Stimulated activated CD4-positive, alpha-beta T cell treated with anti-CD3 and anti-CD28 coated beads, TNF-alpha, amount 100 ng/mL, for 1 hour (primary cell): ENCODE measurements at places on chromosomes 1 and 21.

GRCh38 chr1:38589036-38589435 lies 270.5 kb downstream of the RRAGC start:
- DNase-seq: no peak

- no peak for DNase-seq
Measured at GRCh38 chr1:16149146-16149545, 6.7 kb downstream of the EPHA2 start.

GRCh38 chr1:156578055-156578454 lies 1.5 kb upstream of the TTC24 start:
- DNase-seq: no peak

DNA sequence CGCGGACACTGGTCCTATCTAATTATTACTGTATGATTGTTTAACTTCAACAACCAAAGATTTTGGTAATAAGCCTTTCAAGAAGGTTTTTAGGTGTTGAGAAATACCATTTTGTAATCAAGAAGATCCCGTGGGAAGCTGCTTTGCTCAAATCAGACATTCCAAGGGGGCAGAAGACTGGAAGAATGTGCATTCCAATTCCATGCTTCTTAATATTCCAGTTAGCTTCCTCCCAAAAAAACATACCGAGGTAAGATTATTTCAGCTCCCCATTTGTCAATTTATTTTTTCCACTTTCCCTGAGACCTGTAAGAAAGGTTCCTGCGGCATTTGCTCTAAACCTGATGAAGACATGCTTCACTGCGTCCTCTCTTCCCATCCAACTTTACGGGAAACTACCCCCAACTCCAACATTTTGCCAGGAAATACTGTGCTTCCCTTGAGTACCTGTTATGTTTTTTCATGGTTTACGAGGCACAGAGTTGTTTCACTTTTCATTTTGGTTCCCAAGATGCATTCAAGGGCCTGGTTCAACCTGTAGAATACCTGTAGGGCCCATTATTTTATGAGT lies 4.1 kb downstream of the CNN3 start:
- DNase-seq: no peak

GRCh38 chr1:112686417-112686816 lies 12.0 kb downstream of the MOV10 start:
- DNase-seq: no peak

DNA sequence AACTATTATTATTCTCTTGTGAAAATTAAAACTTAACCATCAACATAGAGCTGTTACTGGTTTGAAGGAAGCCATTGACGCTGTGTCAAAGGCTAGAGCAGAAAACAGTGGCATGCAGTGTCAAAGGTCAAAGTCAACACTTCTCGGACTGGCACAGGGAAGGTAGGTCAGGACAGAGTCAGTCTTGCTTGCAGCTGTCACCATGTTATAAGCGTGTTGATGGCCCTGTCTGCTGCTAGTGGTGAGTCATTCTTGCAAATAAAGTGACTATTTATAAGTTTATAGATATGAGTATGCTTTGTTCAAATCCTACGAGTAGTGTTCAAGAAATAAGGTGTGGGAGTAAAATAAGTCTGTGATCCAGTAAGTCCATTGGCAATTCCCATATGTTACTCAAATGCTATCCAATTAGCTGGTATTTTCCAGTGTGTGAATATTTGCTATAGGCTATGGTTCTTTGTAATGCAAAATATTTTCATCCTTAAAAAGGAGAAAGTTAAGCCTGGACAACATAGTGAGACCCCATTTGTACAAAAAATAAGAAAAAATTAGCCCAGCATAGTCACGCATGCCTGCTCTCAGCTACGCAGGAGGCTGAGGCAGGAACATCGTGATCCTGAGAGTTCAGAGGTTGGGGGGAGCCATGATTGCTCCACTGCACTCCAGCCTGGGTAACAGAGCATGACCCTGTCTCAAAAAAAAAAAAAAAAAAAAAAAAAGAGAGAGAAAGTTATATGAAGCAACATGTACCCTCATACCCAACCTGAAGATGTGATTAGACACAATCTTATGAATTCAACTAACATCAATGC lies 26.3 kb upstream of the TINAGL1 start:
- no peak for DNase-seq

DNA sequence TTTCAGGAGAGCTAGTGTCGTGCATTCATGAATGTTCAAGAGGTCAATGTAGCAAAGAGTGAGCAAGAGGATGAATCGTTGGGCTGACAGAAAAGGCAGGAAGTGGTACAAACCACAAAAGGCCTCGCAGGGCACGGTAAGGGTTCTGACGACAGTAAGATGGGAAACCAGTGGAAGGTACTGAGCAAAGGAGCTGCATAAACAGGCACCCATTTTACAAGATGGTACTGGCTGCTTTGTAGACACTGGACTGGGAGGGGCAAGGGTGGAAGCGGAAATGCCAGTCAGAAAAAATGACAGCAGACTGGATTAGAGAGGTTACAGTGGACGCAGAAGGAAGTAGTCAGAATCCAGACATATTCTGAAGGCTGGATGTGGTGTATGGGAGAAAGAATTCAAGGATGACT lies 123.5 kb downstream of the PTPN14 start:
- DNase-seq: no peak

DNA sequence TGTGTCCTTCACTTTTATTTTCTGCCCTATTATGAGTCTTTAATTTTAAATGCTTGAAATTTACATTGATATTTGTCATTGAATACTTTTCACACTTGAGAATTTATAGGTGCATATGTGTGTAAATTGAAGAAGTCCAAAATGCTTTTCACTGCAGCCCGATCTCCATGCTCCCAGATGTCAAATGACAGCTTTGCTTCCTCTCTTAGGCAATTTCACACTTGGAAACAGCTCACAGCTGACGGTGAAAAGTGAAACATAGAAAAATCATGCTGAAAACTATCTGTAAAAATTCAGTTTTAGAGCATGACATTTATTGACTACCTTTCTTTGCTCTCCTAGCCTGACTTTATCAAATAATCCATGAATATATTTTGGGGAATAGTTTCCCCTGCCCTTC lies 196.0 kb downstream of the RPS6KC1 start:
- DNase-seq: no peak

DNA sequence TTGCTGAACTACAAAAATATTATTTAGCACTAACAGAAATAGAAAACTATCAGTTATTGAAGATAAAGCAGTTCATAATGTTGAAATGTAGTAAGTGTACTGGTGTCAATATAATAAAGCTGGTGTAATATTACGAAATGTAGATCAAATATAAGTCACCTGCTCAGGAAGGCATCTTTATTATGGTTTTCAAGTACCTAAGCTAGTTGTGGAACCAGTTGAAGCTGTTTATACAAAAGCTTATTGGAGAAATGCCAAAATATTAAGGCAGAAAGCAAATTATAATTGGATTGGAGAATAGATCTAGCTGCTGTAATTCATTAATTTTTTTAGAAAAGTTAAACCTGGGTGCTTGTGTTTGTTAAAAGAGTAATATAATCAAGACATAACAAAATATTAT lies 6.2 kb upstream of the MARK1 start:
- DNase-seq: no peak

DNA sequence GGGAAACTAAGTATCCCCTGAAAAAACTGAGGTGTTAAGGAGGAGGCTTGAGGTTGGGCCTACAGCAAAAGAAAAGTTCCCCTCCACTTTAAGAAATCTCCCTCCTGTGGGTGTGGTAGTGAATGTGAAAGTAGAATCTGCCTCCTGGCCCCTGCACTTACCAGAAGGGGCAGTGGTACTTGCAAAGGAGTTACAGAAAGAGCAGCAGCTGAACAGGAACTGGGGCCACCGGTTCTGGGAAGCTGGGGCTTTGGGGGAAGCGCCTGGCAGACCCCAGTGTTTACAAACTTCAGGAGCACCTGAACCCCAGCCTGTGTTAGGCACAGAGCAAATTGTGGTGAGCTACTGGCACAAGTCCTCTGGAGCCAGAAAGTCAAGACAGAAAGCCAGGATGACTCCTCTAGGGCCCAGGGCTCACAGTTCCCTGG lies 250.2 kb upstream of the FGGY start:
- no peak for DNase-seq

GRCh38 chr21:25878344-25878743 lies 143.6 kb downstream of the GABPA start:
- DNase-seq: no peak

DNA sequence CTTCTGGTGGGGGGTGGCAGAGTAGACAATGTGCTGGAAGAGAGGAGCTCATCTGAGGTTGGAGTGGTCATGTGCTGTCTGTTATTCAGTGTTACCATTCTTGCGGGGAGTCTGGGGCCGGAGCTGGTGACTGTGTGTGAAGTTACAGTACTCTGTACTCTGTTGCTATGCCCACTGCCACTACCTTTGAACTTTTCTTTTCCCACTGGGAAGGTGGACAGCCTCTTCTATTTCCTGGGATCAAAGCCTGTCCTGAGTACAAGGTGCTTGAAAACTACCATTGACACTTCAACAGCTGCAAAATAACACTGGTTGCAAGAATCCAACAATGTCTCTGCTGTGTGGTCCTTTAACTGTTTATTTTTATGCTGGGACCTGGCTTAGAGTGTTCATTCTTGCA lies 66.4 kb upstream of the ZNF326 start:
- DNase-seq: no peak

- DNase-seq: no peak
Measured at GRCh38 chr1:152367436-152367835, 7.6 kb upstream of the FLG2 start.

DNA sequence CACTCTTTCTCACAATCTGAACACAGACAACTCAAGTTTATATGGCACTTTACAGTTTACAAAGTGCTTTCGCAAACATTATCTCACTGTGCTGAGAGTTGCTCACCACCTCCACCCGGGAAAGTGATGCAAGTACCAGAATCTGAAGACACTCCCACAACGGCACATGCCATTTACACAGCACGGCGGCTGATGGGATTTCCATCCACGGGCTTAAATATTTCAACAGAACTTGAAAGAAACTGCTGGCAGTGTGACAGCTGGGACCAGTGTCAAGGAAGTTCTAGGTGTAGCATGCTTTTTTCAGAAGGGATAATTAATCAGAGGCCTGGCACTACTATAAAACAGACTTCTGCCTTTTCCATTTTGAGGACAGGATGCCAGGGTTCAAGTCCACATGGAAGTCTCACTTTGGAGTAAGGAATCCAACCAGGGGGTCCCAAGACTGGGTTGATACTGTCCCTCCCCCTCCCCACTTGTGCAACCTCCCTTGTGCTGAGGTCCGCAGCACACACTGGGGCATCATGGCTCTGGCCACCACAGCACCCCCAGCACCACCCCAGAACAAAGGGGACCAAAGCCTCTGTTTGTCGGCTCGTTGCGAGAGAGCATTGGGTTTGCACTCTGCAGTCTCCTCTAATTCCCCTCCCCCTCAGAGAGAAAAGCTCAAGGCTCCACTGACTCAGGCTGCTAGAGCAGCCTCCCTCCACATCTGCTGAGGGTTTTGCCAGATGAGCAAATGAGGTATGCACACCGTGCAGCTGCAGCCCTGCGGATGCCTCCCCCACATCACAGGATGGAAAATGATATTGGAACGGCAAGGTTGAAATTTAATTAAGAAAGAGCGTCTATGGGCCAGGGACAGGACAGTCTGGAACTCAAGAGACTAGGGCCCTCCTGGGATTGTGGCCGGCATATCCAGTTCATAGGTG lies 154.9 kb downstream of the TGFBR3 start:
- DNase-seq: no peak

DNA sequence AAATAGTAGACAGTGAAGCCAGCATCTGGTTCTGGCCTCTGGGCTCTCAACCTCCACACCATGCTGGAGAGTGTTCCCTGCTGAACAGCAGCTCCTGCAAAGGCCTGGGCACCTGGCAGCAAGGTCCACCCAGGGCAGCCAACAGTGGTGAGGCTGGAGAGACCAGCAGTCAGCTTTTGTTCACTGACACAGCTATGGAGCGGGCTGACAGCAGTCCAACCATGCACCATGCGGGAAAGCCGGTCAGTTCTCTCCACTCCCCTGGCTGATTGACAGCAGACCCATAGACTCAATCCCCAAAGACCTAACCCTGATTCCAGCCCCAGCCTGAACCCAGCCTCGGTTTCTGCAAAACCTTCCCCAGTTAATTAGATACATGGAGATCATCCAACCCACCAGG lies 49.0 kb downstream of the KLHDC7A start:
- DNase-seq: no peak

DNA sequence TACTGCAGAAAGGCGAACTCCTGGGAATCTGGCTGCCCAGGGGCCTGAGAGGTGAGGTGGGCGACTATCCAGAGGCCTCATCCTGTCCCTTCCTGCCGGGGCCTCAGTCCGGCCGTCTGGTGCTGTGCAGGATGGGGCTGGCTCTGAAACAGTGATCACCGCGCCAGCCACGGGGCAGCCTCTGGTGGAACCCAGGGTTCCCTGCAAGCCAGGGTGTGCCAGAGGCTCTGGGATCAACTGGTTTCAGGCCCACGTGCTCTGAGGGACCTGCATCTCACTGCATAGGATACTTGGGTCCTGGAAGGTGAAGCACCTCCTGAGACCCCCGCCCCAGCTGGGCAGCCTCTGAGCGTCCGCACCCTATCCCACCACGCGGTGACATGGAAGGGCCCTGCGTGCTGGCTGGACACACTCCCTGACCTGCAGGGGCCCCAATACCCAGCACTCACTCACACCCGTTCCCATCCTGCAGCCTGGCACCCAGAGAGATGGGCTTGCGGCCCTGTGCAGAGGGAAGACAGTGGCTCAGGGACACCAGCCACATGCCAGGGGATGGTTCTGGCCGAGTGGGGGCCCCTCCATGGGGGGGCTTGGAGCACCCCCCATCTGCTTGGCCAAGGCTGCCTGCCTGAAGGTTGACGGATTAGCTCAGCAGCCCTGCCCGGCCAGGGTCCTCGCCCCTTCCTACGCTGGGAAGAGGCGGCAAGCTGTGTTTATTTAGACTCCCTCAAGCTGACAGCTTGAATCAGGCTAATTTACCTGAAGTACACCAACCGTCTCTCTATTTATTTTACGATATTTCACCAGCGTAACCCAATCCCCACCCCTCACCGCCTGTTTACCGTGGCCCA lies 64.3 kb upstream of the TTC34 start:
- no peak for DNase-seq

- DNase-seq: no peak
Measured at GRCh38 chr1:10765734-10766478, 30.5 kb downstream of the CASZ1 start.

DNA sequence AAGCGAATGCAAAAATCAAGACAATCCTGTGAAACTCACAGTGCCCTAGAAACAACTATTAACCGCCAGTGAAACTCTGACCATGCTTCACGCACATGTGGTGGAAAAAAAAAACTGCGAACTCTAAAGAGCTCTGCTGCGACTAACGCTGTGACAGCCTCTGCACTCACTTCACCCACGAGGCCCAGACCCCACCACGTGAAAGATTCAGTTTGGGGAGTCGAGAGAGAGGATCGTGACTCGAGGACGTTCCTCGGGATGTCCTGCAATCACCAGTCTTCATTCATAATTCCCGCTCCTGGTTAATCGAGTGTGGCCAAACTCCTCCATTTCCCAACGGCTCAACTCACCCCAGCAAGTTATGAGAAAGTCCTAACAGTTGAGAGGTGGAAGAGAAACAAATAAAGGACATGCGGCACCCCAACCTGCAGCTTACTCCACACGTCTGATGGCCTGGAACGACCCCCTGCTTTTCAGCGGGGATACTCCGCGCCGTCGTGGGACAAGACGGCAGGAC lies 1.1 kb downstream of the SERBP1 start:
- no peak for DNase-seq
